CD4-positive, alpha-beta T cell treated with Interleukin-17A for 4 hours (primary cell): ENCODE measurements at places on chromosomes 1 and 21.

DNA sequence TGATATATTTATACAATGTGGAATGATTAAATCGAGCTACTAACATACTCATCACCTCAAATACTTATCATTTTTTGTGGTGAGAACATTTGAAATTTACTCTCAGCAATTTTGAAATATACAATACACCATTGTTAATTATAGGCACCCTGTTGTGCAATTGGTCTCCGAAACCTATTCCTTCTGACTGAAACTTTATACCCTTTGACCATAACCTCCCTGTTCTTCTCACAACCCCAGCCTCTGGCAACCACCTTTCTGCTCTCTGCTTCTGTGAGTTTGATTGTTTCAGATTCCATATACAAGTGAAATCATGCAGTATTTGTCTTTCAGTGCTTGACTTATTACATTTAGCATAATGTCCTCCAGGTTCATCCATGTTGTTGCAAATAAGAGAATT lies 49.5 kb downstream of the SETD4 start:
- DNase-seq: no peak

- no peak for DNase-seq
Observed at GRCh38 chr1:59115865-59116264, 181.0 kb upstream of the FGGY start.

DNA sequence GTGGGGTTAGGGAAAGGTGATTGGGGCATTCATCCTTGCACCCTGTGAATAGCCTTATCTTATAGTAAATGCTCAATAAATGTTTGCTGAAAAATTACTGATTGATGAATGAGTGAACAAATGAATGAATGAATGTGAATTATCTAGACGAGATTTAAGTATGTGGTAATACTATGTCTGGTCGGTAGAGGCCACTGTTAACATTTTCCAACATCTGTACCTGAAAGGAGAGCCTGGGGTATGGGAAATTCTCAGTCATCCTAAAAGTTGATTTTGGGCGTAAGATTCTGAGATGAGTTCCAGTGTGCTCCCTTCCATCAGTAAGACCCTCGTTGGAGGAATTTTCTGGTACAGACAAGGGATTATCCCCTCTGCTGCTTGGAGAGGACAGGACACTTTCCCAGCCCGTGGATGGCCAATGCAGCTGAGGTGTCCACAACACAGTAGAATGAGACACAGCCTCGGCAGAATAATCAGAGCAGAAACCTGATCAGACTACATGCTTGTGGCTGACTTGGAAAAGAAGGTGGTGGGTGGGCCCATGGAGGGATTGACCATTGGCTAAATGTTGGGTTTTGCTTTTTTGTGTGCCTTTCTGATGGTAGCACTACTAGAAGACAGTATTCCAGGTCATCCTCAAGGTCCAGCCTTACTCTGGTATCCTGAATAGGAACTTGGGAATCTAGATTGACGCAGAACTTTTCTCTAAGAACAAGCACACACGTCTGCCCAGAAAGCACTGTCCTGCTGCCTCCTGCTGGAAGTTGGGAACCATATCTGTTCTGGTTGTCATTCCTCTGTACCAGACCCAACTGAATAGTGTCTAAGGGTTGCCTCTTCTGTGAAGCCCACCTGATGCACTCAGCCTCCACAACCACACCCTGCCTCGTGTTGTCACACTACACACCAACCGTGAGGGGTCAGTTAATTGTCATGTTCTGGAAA lies 262.0 kb downstream of the TNR start:
- DNase-seq: no peak

DNA sequence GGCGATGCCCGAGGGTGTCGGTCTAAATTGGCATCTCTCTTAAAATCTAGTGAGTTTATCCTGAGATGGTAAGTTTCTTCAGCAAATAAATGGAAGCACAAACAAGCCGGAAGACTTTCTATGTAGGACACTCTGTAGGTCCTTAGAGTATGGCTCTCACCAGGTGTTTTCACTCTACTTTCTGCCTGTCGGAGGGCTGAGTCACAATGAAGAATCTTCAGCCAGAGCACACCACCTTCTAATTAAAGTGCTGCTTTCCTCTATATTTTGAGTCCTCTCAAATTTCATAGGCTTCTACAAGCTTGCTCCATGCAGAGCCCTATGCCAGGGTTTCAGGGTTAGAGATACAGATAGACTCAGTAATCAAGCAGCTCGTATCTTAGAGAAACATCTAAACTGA lies 27.1 kb downstream of the KCNK1 start:
- DNase-seq: no peak

- no peak for DNase-seq
Observed at GRCh38 chr21:36749935-36750575, 51.1 kb downstream of the SIM2 start.

DNA sequence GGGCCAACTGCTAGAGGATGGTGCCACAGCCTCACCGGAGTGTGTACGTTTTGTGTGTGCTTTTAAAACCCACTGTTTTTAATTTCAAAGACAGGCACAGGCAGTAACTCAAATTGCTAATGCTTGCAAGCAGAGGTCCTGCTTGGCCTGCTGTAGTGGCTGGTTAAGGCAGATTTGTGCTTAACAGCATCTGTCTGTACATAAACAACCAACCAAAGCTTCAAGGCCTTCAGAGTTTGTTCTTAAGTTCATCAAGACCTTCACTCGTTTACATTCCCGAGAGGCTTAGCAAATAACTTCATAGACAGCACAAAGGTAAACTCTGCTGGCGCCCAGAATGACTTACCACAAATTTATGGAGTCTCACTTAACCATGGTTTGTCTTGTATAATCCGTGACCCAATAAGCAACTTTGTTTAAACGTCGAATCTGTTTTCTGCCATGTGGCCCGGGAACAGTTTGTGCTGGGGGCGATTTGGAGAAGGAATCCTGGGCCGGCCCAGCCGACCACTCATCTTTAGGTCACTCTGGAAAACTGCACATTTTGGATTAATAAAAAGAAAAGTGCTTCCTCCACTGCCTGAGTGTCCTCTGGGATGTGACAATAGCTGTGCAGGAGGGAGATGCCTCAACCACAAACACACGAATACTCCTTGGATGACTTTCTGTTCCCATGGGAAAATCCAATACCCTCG lies 58.1 kb downstream of the CAPZB start:
- DNase-seq: no peak

GRCh38 chr1:240965581-240966091 lies 353.7 kb upstream of the GREM2 start:
- DNase-seq: no peak

- DNase-seq: no peak
Observed at GRCh38 chr1:64093941-64094340, 109.5 kb upstream of the UBE2U start.

- DNase-seq: no peak
Observed at GRCh38 chr21:39051588-39051949, 131.7 kb downstream of the PSMG1 start.

DNA sequence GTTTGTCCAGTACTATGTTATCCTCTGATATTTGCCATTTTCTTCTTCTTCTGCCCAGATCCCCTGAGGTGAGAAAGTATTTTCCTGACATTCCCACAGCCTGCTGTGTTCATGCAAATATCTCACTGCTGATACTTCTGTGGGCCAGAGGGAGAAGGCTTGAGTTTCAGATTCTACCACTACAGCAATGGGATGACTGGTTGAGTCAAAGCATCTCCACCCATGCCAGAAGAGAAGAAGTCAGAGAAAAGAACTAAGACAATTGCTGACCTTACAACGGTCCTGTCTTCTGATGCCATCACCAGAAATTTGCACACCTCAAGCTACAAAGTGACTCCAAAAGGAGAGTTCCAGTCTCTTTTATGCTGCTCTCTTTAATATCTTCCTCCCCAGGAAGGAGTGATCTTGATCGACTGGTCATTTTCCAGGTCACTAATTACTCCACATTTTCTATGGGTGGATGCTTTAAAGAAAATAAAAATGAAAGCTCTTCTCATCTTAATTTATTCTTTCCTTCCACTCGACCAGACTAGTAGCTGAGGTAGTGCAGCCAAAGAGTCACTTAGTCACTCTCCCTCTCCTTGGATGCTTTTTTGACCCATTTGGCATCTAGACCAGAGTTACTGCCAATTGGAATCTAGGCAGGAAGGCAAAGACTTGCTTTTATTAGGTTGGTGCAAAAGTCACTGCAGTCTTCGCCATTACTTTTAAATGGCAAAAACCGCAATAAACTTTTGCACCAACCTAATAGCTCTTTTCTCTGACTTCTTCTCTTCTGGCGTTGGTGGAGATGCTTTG lies 195.1 kb downstream of the PTPRC start:
- no peak for DNase-seq

- no peak for DNase-seq
Observed at GRCh38 chr1:41936107-41936506, 17.4 kb upstream of the HIVEP3 start.

- DNase-seq: no peak
Observed at GRCh38 chr1:28894785-28895184, 19.6 kb upstream of the EPB41 start.

- DNase-seq: no peak
Observed at GRCh38 chr1:184910691-184911091, 63.6 kb downstream of the NIBAN1 start.

DNA sequence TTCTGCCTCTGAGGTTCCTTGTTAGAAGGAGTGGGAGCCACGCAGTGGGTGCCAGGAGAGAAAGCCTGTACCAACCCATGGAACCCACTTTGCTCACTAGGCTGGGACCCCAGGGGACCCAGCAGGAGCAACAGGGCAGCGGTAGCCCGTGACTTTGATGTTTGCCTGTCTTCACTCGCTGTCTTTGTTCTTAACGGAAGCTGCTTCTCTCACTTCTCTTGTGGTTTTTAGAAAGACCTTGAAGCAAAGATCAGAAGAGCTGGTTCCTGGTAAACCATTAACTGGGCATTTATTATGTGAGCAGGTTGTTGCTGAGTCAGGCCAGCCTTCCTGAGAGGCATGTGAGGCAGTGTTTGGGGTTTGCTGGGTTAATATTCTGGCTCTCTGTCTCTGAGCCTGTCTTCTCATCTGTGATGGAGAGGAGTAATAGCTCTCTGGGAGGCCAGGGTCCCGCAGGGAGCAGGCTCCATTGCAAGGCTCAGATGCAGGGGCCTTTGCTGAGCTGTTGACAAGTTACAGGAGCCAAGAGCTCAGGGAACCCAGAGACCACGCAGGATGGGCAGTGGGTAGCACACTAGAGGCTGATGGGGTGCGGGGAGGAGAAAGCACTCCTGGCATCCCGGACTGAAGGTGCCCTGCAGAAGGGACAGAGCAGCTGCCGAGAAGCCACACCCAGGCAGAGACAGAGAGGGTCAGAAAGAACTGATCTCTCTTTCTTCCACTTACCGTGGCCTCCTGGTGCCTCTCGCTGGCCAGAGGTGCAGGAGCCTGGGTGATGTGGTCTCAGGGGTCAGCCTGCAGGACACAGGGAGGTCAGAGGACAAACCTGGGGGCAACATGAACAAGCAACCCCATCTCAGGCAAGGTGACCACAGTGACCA lies 367.5 kb upstream of the C1orf174 start:
- DNase-seq: no peak

DNA sequence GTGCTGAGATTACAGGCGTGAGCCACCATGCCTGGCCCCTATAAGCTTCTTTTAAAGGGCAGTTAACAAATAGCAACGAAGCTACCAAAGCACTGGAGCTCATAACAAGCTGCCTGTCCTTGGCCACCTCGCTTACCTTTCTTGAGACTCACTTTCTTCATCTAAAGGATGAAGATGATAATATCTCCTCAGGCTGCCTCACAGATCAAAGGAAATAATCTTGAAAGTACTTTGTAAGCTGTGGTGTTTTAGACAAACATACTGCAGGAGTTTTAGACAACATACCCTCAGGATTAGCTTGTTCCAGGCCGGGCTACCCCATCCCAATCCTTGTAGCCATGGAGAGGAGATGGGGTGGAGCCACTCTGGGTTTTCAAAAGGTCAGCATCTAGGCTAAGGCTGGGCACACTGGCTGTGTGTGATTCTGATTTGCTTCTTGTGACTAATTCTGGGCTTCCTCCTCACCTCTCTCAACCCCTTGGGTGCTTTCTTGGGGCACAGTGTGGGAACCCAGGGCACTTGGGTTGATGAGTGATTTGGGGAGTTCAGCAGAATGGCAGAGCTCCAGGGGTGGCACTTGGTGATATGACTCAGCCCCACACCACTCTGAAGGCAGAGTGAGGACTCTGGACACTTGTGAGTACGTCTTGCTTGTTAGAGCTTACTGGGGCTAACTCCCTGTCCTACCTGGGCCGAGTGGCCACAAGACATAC lies 5.2 kb downstream of the GPR25 start:
- peak; percentile 69 for DNase-seq

- no peak for DNase-seq
Observed at GRCh38 chr1:172476218-172476811, 32.4 kb upstream of the PIGC start.
